Tibial nerve (tissue), 4 donors: ENCODE measurements at places on chromosomes 1 and 21. TPM values are rescaled to one million over a fixed set of nuclear protein-coding genes. Genes with fewer than 3 reads are reported as not detected.

DNA sequence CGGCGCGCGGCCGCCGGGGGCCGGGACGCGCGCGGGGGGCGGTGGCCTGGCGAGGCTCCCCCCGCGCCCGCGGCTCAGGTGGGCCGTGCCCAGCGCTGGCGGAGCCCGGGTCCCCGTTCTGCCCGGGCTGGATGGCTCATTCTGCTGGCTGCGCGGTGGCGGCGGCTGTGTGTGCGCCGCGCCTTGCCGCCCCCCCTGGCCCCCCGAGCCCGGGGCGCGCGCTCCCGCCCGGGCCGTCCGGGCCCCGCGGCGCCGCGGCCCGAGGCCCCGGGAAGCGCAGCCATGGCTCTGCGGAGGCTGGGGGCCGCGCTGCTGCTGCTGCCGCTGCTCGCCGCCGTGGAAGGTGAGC, at the start of gene EPHB2:
EPHB2 (plus strand) TSS at position 139 of the 349 bp plus-strand sequence; CDS start at position 283, 144 bp downstream.
- H3K4me1 ChIP-seq = peaks cover 35% of the 10 kb centered on the region
- no peak for DNase-seq
- peak within 1 kb of the TSS; percentile 33 for H3K4me3 ChIP-seq
- H3K27me3 ChIP-seq = no peaks in the 10 kb centered on the region

DNA sequence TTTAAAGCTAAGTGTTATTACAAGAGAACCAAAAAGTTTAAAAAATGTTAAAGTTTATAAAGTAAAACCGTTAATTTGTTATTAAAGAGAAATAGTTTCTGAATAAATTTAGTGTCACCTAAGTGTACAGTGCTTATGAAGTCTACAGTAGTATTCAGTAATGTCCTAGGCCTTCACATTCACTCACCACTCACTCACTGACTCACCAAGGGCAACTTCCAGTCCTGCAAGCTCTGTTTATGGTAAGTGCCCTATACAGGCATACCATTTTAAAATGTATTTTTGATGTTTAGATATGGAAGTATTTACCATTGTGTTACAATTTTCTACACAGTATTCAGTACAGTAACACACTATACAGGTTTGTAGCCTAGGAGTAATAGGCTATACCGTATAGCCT, 60.1 kb upstream of the GCLM start:
- no peaks in the 10 kb centered on the region for H3K27me3 ChIP-seq
- H3K27ac ChIP-seq = no peak overlapping the region
- no peak for DNase-seq
- H3K36me3 ChIP-seq = no peaks in the 10 kb centered on the region
- H3K4me1 ChIP-seq = no peaks in the 10 kb centered on the region

DNA sequence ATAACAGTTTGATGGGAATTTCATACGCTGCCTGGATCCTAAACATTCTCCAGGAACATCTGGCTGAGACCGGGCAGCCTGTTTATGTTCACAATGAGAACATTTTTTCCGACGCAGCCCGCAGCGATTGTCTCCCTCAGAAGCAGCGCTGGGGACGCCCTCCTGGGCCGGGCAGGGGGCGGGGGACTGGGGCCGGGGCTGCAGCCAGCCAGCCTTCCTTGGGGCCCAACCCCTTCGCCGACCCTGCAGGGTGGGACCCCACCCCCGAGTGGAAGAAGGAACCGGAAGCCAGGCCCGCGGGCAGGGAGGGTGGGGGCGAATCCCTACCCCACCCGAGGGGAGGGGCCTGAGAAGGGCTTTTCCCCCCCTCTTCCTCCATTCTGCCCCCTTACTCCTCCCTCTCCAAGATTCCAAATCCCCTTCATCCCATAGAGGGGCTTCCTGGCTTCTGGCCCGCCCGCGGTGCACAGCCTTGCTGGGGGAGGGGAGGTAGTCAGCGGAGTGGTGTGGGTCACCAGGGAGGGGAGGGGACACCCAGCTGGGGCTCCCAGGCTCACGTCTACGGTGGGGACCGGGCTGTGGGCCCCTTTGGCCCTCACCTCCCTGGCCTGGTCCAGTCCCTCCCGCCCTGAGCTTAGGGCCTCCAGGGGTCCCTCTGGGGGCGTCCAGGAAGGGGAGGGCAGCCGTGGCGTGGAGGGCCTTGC, 60.6 kb downstream of the WNT9A start:
- H3K4me3 ChIP-seq = peak overlapping the region; percentile 61
- H3K27ac ChIP-seq = peak overlapping the region; percentile 89
- peaks cover 19% of the 10 kb centered on the region for H3K4me1 ChIP-seq
- no peaks in the 10 kb centered on the region for H3K36me3 ChIP-seq
- peaks cover 2% of the 10 kb centered on the region for H3K27me3 ChIP-seq
- peak; percentile 62 for DNase-seq

DNA sequence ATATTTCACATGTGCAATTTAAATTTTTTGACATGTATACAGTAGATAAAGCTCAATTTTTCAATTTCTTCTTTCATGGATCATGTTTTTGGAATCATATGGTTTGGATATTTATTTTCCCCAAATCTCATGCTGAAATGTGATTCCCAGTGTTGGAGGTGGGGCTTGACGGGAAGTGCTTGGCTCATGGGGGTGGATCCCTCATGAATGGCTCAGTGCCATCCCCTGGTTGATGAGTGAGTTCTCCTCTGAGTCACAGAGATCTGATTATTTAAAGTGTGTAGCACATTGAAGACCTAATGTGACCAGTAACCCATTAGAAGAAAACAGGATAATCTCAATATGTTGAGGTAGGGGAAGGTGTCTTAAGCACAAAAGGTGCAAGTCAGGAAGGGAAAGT, 9.1 kb upstream of the IFI16 start:
- peak overlapping the region; percentile 39 for H3K4me3 ChIP-seq
- peak overlapping the region; percentile 64 for H3K27ac ChIP-seq
- peaks cover 43% of the 10 kb centered on the region for H3K4me1 ChIP-seq
- H3K27me3 ChIP-seq = no peaks in the 10 kb centered on the region
- H3K36me3 ChIP-seq = no peaks in the 10 kb centered on the region

DNA sequence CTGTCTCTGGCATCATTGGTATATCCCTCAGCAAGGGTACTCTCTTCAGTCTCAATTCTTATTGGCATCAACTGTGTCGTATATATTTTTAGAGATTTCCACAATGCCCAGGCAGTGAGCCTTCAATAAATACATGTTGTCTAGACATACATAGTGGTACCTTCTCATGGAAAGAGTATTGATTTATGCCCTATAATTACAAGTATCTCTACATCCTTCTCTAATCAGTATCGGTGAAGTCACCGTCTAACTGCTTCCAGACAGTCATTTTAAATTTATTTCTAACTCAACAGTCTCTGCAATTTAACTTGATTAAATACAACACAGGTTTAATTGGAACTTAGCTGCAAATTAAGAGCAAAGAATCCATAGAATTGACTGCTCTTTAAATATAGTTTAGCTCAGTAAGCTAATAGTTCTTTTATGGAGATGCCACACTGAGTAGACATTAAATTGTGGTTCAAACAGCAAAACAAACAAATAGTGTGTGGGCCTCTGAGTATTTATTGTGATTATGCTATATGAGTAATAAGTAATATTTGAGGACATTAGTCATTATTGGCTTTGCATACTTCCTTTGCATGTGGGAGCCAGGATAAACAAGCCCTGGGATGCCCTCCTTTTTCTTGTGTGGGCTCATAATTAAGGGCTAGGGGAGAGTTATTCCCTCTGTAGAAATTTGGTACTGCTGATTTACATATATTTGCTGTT, 126.9 kb upstream of the DUSP10 start:
- no peak overlapping the region for H3K4me3 ChIP-seq
- no peak overlapping the region for H3K27ac ChIP-seq
- no peaks in the 10 kb centered on the region for H3K27me3 ChIP-seq
- no peaks in the 10 kb centered on the region for H3K4me1 ChIP-seq
- no peaks in the 10 kb centered on the region for H3K36me3 ChIP-seq

DNA sequence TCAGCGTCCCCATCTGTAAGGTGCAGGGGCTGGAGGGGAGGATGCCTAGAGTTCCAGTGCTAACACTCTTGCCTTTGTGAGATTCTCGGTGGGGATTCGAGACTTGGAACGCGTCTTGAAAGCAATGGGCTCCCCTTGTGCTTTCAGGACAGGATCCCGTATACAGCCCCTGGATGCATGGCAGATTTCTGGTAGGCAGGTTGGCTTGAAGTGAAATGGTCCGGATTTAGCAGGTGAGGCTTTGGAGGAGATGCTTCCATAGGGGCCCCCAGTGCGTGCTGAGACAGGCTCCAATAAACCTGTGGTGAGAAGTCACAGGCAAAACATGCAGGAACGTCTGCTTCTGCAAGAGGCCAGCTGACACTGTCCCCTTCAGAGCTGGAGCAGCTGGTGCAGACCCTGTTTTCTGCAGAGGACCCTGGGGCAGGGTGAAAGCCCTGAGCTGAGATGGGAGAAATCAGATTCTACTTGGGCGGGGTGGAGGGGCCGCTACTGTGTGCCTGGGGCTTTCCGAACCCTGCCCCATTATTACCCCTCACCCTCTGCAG, 270.4 kb downstream of the PTPRU start:
- H3K36me3 ChIP-seq = no peaks in the 10 kb centered on the region
- DNase-seq = no peak
- no peak overlapping the region for H3K27ac ChIP-seq
- H3K4me1 ChIP-seq = no peaks in the 10 kb centered on the region
- H3K27me3 ChIP-seq = no peaks in the 10 kb centered on the region

GRCh38 chr1:111818081-111818480, 62.4 kb downstream of the DDX20 start:
- H3K4me1 ChIP-seq = no peaks in the 10 kb centered on the region
- H3K36me3 ChIP-seq = no peaks in the 10 kb centered on the region
- H3K27ac ChIP-seq = no peak overlapping the region
- no peak overlapping the region for H3K4me3 ChIP-seq

The LCE2A gene
- not detected for total RNA-seq

The EXO1 gene
- not detected for total RNA-seq

DNA sequence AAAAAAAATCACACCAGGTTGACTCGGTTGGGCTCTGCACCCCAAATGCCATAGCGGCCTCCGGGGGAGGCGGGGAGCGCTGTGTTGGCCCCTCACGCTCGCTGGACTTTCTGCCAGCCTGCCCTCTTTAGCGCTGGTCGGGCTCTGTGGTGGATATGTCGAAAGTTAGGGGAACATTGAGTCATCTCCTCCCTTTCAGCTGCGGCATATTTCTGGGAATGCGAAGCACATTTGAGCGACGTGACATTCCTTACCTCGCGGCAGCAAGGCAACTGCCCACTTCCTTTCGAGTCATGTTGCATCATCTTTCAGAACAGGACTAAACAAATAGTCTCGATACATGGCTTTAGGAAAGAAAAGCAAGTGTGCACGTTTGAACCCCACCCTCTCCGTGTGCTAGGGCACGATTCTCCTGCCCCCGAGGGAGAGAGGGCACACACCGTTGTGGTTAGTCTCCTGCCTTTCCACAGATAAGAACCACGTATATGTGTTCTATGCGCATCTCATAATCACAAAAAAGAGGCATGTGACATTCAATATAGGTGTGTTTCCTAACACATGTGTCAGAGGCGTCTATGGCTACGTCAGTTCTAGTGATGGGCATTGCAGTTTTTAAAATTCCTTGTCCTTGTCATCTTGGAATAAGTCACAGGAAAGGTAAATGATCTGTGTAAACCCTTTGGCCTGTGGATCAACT, 105.9 kb upstream of the SLC45A1 start:
- H3K4me3 ChIP-seq = no peak overlapping the region
- no peaks in the 10 kb centered on the region for H3K27me3 ChIP-seq
- H3K27ac ChIP-seq = peak overlapping the region; percentile 51
- peak; percentile 43 for DNase-seq
- H3K36me3 ChIP-seq = no peaks in the 10 kb centered on the region

The FCN3 gene
- total RNA-seq = 2.5 TPM

DNA sequence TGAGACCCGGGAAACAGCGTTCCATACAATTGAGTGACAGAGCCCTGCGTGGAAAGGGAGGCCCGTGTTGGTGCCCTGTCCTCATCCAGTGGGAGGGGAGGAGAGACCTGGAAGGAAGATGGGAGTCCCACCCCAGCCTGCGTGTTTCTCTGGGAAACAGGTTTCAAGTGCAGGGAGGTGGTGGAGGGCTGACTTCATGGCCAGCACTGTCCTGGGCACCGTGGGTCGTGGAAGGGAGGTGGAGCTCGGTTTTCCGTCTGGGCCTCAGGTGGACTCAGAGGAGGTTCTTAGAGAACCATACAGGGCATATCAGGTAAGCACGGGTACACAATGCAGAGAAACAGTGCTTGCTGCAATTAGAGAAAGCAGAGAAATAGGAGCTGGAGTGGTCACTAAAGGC, 222.6 kb downstream of the CAMTA1 start:
- no peak overlapping the region for H3K4me3 ChIP-seq
- no peaks in the 10 kb centered on the region for H3K27me3 ChIP-seq
- no peak overlapping the region for H3K27ac ChIP-seq
- H3K36me3 ChIP-seq = no peaks in the 10 kb centered on the region

The PBX1 gene
- 31.0 TPM for total RNA-seq

The PDPN gene
- 16.9 TPM for total RNA-seq

DNA sequence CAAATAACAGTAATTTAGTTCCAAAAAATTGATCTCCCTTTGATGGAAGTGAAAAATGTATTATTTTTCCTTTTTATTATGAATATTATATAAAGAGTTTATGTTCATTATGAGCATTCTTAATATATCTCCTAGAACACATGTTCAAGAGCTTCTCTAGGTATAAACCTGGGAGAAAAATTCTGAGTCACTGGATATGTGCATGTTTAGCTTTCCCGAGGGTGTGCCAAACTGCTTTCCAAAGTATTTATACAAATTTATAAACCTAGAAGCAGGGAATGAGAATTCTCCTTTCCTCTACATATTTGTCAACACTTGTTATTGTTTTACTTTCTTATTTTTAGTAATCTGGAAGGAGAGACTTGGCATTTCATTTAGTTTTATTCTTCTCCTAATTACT, 25.0 kb downstream of the XCL2 start:
- no peaks in the 10 kb centered on the region for H3K4me1 ChIP-seq
- H3K27ac ChIP-seq = no peak overlapping the region
- H3K27me3 ChIP-seq = no peaks in the 10 kb centered on the region
- DNase-seq = no peak

The HYI gene
- 144 TPM for total RNA-seq

DNA sequence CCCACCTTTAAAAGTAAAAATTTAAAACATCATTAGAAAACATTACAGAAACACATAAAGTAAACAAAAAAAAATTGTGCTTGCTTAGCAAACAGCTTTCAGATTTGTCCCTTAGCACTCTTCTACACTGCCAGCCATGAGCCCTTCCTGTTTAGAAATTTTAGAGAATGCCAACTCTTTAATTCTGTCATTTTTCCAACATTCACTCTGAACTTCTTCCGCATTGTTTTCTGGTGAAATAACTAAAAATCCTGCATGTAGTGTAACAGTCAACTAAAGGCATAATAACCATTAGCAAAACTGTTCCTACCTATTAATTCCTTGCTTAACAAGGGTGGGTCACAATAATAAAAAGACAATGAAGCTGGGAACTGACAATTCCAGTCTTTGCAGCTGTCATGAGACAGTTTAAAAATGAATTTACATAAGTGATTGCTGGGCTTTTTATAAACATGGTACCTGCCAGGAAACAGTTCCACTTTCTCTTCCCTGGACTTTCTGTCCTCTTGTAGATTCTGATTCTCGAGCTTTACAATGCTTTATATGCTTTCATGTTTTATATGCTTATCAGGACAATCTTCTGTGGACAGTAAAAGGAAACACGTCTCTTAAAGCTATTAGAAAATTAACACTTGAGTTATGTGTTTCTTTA, 19.0 kb downstream of the GNG12 start:
- no peaks in the 10 kb centered on the region for H3K36me3 ChIP-seq
- DNase-seq = no peak
- H3K4me1 ChIP-seq = peaks cover 22% of the 10 kb centered on the region
- H3K27me3 ChIP-seq = no peaks in the 10 kb centered on the region
- H3K4me3 ChIP-seq = no peak overlapping the region
- H3K27ac ChIP-seq = peak overlapping the region; percentile 76
